ENCODE measurements at places on chromosomes 2 and 18.

DNA sequence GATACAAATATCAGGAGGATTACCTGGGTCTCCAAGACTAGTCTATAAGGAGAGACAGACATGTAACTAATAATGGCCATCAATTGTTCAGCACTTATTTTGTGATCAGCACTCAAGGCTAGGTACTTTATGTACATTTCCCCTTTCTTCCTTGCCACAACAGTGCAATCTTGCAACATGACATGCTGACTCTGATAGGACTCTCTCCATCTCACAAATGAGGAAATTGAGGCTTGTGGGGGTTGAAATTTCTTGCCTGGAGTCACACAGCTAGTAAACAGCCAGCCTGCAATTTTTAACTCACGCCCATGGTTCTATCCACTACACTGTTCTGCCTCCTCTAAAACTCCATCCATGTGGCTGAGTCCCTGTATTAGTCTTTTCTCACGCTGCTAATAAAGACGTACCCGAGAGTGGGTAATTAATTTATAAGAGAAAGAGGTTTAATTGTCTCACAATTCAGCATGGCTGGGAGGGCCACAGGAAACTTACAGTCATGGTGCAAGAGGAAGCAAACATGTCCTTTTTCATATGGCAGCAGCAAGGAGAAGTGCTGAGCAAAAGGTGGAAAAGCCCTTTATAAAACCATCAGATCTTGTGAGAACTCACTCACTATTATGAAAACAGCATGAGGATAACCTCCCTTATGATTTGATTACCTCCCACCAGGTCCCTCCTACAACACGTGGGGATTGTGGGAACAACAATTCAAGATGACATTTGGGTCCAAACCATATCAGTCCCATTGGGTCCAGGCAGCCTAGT is 302.4 kb downstream of the PLCL1 start:
- no peak for DNase-seq

GRCh38 chr2:628651-629050 is 48.6 kb downstream of the TMEM18 start:
- no peak for DNase-seq

DNA sequence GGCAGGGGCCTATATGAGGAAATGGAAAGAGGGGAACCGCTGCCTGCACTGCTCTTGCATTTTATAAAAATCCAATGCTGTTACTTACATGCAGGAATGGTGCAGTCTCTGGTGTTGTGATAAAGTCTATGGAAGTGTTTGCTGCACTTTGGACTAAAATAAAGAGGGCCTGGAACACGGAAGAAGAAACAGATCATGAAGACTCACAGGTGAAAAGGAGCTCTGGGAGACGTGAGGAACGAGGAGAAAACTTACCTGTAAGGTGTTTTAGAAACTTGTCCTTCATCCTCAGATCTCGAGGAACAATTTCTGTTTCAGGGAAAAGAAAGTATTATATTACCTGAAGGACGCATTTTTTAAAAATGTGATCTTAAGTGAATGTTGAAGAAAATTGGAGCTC is 1.9 kb downstream of the ALKAL2 start:
- no peak for DNase-seq

GRCh38 chr2:109376796-109377495 is 236.8 kb downstream of the SEPTIN10 start:
- no peak for DNase-seq

DNA sequence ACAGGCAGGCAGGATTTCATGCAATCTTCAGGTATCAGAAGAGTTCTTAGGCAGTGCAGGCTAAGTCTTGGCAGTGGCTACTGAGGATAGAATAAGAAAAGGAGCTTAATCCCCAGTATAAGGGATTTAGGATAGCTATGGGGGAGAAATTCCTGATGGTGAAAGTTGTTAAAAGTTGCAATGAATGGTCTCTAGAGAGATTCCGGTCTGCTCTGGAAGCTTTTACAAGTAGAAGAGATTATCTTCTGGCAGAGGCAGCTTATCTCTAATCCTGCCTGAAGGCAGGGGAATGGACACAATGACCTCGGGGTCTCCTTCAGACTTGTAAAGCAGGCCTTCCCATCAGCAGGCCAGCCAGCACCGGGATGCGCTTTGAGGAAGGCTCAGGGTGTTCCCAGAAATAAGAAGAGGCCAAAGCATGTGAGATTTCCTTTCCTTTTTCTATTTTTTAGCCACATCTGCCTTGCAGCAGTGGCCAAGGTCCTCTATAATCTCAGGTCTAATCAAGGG is 253.9 kb upstream of the KLHL29 start:
- no peak for DNase-seq

DNA sequence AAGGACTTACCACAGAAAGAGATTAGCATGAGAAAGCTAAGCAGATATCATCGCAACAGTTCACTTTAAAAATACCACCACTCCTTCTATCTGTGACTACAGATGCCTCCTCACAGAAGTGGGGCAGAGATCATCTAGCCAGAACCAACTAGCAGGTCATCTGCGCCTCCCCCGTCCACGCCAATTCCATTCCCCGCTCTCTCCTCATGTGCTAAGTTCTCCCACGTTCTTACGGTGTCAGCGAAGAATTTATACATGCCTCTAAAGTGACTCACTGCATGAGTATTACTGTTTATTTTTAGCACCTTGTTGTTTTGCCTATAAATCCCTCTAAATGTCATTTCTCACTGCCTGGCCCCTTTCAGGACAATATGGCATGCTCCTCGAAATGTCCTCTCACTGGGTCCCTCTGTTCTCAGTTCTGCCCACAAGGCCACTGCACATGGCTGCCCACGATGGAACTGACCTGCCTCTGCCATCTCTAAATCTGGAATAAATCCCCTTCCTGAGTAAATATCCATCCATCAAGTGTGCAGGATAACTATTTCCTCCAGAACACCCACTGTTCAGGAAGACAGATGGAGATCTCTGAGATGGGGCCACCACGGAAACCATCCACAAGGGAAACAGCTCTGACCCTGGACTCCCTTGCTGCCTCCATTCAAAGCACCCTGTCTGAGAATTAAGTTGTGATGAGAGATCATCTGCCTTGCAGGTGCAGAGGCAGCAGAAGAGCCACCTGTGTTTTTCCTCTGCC is 137.7 kb downstream of the IRS1 start:
- DNase-seq: no peak

- DNase-seq: no peak
These were observed 792.7 kb downstream of the RNF144A start for GRCh38 chr2:7709907-7710306.

GRCh38 chr2:32012872-32013271 is 2.1 kb upstream of the MEMO1 start:
- DNase-seq: no peak

- DNase-seq: no peak
These were observed 33.5 kb downstream of the KLHL29 start for GRCh38 chr2:23418461-23418911.

- no peak for DNase-seq
These were observed 758.9 kb downstream of the LRRTM4 start for GRCh38 chr2:76763276-76763675.

DNA sequence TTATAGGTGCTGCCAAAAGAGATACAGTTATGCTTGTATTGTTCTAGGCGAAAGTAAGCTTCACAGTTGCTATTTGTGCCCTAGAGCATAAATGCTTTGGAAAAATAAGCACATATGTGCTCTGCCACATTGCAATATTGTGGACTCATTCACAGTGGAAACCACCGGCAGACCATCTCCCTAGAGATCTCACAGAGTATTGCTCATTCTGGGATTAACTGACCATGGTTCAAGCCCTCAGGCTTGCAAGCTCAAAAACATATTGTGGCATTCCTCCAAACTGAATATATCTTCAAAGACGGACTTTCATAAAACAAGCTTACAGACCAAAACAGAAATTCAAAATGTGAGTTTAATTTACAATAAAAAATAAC is 158.2 kb upstream of the CCDC150 start:
- no peak for DNase-seq

DNA sequence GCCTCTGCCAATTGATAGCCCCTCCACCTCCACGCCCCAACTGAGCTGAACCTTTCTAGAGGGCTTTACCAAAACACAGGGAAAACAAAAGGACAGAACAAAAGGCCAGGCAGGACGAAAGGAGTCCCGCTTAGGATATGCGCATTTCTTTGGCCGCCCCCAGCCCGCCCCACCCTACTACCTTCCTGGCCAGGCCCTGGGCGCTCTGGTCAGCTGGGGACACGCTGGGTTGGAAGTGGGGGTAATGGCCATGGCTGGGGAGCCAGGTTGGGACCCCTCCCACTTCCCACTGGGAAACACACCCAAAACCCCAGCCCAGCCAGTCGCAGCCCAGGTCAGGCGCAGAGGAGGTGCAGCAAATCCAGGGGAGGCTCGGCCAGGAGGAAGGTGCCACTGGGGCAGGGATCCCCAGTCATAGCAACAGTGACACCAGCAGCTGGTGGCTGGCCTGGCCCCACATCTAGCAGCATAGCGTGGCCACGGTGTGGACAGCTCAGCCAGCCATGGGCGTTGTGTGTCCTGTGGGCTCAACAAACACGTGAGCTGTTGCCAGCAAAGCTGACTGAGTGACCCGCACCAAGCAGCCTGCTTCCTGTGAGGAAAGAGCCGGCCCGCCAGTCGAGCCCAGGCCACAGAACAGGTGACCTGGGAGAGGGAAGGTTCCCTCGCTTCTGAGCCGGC is 24.6 kb upstream of the B3GNT7 start:
- no peak for DNase-seq

DNA sequence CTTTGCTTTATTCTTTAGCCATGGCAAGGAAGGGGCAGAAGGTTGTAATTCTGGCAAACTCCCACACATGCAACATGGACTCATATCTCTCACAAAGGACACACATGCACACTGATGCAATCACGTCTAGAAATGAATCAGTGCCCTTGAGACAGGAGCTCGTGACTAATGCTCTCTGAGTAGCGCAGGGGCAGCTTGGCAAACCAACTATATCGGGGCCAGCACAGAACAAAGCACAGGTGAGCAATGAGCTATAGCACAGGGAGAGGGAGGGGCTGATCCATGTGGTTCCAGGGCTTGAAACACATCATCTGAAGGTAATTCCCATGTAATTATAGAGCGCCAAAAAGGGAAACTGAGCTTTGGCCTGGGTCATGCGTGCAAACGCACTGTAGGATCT is 165.2 kb upstream of the KLF7 start:
- DNase-seq: peak; percentile 96

DNA sequence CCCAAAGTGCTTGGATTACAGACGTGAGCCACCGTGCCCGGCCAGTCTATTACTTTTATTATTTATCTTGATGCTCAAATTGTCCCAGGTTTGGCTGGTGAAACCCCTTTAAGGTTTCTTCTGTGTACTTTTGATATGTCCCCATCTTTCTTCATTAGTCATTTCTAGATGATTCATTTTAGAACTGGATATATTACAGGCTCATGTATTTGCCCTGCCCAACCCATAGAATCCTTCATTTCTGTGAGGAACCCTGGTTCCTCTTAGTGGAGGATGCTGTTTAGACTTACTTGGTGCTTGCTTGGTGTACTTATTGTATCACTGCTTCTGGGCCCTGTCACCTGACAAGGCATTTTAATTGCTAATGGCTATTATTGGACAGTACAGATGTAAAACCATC is 40.1 kb downstream of the KCMF1 start:
- peak; percentile 46 for DNase-seq

GRCh38 chr2:154142480-154142879 is 270.8 kb downstream of the GALNT13 start:
- DNase-seq: no peak
